CD4-positive, alpha-beta T cell treated with Interleukin-4 for 1 hour (primary cell): ENCODE measurements at places on chromosomes 7 and 10.

DNA sequence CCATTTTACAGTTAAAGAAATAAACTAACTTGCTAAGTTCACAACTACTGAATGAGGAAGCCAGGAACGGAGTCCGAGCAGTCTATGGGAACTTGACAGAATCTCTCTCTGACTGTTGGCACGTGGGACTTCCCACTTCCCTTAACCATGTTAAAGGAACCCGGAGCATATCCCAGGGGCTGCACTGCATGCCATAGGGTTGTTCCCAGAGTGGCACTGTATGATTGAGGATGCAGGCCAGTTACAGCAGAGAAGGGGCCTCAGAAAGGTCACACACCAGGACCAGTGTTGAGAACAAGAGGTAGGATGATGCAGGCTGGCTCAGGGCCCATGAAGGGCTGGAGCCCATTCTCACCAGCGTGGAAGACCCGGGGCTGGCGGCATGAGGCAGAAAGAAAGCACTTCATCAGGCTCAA is 201.8 kb downstream of the NSUN6 start:
- no peak for DNase-seq

- peak; percentile 33 for DNase-seq
These were observed 44.1 kb downstream of the MTURN start for GRCh38 chr7:30178748-30179436.

DNA sequence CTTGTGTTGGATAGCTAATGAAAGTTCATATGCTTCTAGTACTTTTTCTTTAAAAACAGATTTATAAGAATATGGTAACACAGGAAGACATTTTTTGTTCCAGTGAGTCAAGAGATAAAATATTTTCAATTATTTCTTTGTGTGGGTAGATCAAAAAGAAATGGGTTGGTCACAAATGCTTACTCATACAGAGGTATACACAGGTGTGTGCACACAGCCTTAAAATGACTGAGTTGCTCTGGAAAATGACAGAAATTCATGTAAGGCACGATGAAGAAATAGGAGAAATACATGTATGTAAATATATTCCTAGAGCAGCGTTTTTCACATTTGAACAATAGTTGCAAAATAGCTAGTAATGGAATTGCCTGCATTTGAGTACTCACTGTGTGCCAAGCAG is 66.0 kb downstream of the ST7 start:
- DNase-seq: no peak

- no peak for DNase-seq
These were observed 8.7 kb upstream of the BAMBI start for GRCh38 chr10:28668363-28669226.

DNA sequence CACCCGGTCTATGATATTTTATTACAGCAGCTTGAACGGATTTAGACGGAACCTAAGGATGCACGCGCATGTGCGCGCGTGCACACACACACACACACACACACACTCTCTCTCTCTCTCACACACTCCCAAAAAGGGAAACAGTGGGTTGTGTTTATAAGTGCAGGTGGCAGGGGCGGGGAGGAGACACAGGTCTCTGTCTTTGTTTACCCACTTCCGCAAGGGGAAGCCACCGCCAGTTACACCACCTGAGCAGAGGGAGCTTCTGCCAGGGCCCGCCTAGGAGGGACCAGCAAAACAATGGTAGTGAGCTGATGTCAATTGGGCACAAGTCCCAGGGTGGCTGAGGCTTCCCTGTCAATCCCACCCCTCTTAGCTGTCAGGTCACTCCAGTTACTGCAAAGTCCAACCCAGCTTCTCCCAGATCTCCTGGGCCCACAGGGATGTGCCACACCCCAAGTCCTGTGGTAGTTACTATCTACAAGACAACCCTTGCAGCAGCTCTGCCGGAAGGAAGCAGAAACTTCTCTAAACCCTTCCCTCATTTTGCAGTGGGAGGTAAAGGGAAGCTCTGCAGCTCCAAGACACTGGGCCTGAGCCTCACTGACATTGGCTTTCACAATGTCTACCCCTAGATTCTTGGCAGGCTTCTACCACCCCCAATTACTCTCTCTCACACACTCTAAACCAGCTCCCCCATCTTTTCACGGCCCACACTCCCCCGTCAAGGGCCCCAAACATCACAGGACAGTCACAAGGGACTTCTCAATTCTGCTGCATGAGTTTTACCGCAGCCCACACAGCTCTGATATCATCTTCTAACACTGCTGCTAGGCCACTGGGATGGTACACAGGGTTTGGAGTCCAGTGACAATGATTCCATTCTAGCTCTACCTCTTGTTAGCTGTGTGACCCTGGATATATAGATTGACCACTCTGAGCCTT is 17.6 kb downstream of the ANXA11 start:
- peak; percentile 85 for DNase-seq

DNA sequence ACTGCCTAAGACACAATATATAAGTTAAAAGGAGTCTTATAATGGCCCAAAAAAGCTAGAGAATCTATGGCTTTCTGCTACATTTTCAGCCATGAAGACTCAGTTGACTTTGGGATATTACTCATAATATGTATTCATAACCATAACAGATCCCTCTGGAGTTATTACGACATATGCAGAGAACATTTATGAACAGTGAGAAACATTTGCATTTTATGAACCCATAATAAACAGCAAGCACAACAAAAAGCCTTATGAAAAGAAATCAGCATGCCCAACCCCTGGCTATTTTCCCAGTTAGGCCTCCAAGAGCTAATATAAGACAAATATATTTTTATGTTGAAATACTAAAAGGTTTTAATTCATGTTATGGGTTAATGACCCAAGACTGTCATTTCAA is 52.4 kb downstream of the ARMH3 start:
- DNase-seq: no peak

DNA sequence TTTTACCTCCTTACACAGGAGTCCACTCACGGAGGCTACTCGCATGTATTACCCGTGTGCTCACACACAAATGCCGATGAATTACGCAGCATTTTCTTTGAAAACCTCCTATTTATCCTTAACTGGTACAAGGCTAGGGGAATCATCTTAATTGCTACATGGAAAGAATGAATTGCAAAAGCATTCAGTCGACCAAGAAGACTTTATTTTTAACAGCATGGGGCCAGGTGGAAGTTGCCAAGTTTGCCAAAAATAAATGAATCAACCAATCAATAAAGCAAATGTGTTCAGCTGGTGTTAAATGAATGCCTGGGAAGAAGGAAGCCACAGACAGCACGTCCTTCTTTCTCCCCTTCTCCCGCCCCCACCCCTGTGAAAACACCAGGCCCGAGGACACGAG is 55.8 kb downstream of the CTBP2 start:
- no peak for DNase-seq

- no peak for DNase-seq
These were observed 45.8 kb downstream of the DGKI start for GRCh38 chr7:137801003-137801402.

DNA sequence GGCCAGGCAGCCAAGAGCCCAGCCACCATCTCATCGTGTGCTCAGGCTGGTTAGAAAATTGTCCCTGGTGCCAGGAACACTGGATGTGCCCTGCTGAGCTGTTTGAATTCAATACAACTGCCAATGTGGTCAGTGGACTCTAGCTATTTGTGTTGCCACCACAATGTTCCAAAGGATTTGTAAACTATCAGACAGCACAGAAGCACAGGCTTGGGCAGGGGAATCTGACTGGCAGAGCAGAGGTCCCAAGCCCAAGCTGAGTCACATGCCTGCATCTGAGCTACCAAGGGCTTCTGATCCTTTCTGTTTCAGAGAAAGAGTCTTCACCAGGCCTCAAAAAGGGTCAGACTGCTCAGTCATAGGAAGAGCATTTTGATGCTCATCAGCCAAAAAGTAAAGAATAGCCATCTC is 232.1 kb upstream of the SEMA3C start:
- DNase-seq: no peak

GRCh38 chr10:126350216-126350992 is 37.9 kb downstream of the ADAM12 start:
- no peak for DNase-seq

GRCh38 chr10:62018131-62018911 is 116.8 kb downstream of the ARID5B start:
- DNase-seq: no peak

DNA sequence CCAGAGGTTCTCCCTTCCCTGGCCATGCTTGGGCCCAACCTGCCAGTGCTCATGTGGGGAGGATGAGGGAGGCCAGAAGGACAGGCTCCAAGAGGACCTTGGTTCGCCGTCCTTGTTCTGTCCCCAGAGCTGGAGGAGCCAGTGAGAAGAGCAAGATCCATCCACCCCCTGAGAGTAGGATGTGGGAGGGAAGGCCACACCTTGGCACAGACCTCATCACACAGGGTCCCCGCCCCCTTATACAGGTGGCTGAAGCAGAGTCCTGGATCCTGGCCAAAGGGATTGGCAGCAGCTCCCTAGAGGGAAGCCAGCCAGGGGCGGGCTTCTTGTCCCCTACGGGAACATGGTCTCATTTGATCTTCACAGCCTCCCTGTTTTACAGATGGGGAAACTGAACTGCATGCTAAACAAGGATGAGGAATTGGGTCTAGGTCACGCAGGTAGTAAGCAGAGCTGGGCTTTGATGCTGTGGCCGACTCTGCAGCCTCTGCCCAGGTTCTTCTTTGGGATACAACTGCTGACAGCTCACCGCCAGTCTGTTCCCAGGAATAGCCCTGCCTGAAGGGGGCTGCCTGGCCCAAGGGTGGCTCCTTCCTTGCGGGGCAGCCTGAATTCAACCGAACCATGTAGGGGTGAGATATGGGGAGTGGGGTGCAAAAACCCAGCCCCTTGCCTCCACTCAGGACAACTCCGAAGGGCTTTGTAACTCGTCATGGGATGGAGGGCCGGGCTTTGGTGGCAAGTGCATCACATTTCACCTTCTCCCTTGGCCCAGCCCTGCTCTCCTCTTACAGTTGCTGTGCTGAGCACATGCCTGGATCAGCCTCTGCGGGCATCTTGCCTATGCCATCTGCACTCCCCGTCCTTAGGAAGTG is 62.2 kb upstream of the KDM7A start:
- no peak for DNase-seq

- no peak for DNase-seq
These were observed 72.1 kb downstream of the RNF133 start for GRCh38 chr7:122626785-122627184.

- DNase-seq: peak; percentile 32
These were observed 156.8 kb downstream of the FAM107B start for GRCh38 chr10:14617852-14618251.

GRCh38 chr10:110005719-110006118 is 2.1 kb upstream of the ADD3 start:
- DNase-seq: no peak

- DNase-seq: no peak
These were observed 27.8 kb downstream of the NMT2 start for GRCh38 chr10:15140698-15141097.

GRCh38 chr7:86964973-86965726 is 94.3 kb downstream of the ELAPOR2 start:
- DNase-seq: no peak

DNA sequence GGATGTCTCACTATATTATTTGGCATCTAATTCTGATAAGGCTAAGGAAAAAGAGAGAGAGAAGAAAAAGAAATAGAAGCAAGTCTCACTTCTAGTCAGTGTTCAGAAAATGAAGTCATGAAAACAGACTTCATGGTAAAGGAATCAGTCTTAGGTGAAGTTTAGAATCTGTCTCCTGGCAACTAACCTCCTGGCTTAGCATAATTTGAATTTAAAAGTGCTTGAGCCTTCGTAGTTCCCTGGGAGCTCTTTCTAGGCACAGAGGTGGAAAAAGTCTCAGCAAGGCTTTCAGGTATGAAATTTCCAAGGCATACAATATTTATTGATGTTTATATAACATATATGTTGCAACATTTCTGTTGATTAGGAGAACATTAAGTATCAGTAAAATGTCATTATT is 10.4 kb downstream of the CHRM2 start:
- DNase-seq: no peak

DNA sequence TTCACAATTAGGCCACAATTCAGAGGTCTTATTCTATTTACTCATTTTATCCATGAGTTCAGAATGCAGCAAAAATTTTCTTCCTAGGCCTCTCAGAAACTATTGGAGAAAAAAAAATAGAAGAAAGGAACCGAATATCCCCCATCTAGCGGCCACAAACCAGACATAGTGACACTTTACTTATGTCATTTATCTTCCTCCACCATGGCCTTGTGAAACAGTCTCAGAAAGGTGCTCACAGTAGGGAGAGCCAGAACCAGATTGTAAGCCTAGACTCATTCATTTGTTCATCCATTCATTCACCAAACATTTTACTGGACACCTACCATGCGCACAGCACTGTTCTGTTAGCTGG is 16.0 kb downstream of the CREB3L2 start:
- DNase-seq: no peak

- no peak for DNase-seq
These were observed 207.1 kb upstream of the ZNF32 start for GRCh38 chr10:43855667-43856210.

DNA sequence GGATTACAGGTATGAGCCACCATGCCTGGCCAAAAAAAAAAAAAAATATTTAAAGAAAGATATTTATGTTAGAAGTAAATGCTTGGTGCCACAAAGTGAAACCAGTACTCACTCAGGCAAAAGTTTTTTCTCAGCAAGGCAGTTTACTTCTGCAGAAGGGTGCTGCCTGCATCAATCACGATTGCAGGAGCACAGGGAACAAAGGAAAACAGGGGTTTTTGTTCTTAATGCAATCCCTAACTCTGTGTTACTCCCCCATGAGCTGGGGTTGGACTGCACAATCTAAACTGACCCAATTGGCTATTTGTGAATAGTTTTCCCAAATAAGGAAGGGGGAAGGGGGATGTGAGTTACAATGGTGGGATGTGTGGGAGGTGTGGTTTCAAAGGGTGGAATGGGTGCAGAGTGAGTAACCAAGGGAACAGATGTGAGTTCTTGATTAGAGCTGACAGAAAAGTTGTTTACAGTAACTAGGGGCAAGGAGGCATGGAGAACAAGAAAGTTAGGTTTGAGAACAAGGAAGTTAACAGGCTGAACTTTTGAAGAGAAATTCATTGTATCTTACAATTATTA is 255.4 kb downstream of the TYW1 start:
- no peak for DNase-seq

GRCh38 chr7:4261601-4261960 is 420.5 kb upstream of the FOXK1 start:
- DNase-seq: no peak

- DNase-seq: no peak
These were observed 164.3 kb downstream of the CELF2 start for GRCh38 chr10:11181978-11182377.

- DNase-seq: no peak
These were observed 80.8 kb downstream of the ALOX5 start for GRCh38 chr10:45454859-45455258.

GRCh38 chr10:79490400-79491142 is 21.8 kb upstream of the EIF5AL1 start:
- DNase-seq: no peak

GRCh38 chr10:96577069-96577468 is 9.7 kb downstream of the TM9SF3 start:
- no peak for DNase-seq

DNA sequence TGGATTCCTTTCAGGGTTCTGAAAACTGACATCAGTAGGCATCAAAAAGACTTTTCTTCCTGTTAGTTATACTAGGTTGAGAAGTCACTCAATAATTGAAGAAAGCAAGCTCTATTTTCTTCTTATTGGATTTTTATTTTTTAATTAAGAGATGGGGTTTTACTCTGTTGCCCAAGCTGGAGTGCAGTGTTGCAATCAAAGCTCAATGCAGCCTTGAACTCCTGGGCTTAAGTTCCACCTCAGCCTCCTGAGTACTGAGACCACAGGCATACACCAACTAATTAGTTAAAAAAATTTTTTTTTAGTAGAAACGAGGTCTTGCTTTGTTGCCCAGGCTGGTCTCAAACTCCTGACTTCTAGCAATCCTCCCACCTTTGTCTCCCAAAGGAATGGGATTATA is 28.0 kb downstream of the PIP4K2A start:
- no peak for DNase-seq

GRCh38 chr10:126334272-126334671 is 54.0 kb downstream of the ADAM12 start:
- DNase-seq: no peak
